Stromal cell of bone marrow (primary cell): ENCODE measurements at places on chromosomes 12 and 14.

- DNase-seq = no peak
Observed at GRCh38 chr14:66038212-66038611, 448.0 kb upstream of the CCDC196 start.

- no peak for DNase-seq
Observed at GRCh38 chr12:110530511-110530910, 28.4 kb downstream of the RAD9B start.

GRCh38 chr14:64513271-64513670 is 8.7 kb downstream of the ZBTB1 start:
- no peak for DNase-seq

GRCh38 chr12:124162151-124163110 is 132.5 kb upstream of the RFLNA start:
- no peak for DNase-seq

DNA sequence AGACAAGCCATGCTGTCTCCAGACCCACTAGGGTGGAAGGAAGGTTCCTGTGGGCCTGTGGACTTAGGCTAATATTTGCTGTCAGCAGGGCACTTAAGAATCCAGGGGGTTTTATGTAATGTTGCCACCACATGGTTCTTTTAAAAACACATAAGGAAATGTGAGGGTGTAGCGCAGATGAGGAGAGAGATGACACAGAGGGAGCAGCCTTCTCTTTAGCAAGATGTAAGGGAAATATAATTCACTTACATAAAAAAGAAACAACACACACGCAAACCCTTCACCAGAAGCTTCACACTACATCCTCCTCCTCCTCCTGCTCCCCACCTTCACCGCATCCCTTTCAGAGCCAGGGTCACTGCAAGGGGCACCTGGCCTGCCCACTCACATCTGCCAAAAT is 4.9 kb upstream of the PIP4K2C start:
- DNase-seq = no peak

DNA sequence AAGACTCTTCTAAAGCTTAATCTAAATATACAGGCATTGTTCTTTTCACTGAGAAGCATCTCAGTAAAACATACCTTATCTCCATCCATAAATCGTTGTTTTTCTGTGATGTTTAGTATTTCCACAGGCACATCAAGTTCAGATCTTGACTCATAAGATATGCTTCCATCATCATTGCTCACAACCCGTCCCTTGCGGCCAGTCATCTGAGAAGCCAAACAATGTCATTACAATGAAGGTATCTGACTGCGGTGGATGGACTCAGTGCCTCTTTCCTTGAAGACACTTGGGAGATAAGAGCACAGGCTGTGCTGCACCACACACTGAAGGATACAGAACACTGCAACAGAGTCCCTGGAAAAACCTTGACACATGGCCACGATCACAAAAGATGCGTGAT is 44.8 kb downstream of the SBNO1 start:
- DNase-seq = no peak

- peak; percentile 49 for DNase-seq
Observed at GRCh38 chr12:84502907-84503787, 409.5 kb downstream of the SLC6A15 start.

DNA sequence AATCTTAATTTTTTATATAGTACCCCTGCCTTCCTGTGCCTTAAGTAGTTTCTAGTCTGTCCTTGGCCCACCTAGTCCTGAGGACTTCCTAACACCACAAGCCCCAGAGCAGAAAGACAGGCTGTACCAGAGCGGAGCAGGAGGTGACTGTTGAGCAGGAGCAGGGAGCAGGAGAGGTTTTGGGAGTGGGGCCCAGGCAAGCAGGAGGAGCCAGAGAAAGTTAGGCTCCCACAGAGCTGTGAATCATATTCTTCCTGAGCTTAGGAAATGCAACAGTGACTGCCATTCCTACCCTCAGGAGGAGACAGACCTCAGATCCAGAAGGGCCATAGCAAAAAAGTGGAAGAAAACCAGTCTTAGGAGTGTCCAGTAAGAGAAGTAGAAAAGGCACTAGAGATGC is 28.3 kb upstream of the COL2A1 start:
- peak; percentile 0 for DNase-seq

- DNase-seq = no peak
Observed at GRCh38 chr12:75712223-75712622, 200.8 kb upstream of the KRR1 start.

- no peak for DNase-seq
Observed at GRCh38 chr12:115267891-115268290, 583.9 kb upstream of the TBX3 start.

- DNase-seq = no peak
Observed at GRCh38 chr12:40207551-40207950, 17.2 kb upstream of the LRRK2 start.

DNA sequence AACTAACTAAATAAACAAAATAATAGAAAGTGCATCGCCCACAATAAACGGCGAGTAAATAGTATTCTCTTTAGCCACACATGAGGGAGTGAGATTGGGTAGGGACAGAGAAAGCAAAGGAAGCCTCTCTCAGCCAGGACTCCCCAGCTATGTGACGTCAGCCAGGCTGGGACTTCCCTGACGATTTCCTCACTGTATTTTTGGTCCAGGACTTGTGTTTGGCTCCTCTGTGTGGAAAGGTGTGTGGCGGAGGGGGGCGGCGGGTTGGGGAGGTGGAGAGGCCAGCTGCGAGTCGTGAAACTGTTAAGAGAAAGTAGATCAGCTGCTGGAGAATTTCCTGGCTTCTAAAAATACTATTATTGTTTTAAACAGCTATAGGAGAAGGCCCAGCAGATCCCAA is 1124.6 kb downstream of the AACS start:
- DNase-seq = no peak

GRCh38 chr14:95838862-95839261 is 37.8 kb upstream of the TUNAR start:
- DNase-seq = no peak

DNA sequence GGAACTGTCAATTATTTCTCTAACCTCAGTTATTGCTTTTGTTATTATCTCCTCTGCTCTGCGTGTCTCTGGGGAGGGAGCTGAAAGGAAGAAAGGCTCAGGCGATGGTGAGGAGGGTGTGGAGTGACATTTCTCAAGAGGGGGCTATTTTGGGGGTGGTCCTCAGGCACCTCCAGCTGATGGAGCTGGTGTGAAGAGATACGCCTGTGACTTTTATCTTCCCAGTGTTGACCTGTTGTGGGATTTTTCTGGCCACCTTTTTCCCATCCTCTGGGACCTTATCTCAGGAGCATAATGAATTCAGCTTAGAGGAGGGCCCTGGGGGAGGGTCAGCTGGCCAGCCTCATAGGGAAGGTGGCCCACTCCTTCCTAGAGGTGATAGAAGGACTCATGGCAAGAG is 26.4 kb downstream of the KCNA5 start:
- no peak for DNase-seq

GRCh38 chr12:3436461-3437065 is 54.4 kb upstream of the PRMT8 start:
- no peak for DNase-seq

- DNase-seq = no peak
Observed at GRCh38 chr12:94841177-94841576, 162.3 kb downstream of the NDUFA12 start.

- no peak for DNase-seq
Observed at GRCh38 chr14:70716958-70717357, 75.2 kb downstream of the TTC9 start.

GRCh38 chr12:95922231-95922630 is 20.2 kb downstream of the CCDC38 start:
- peak; percentile 47 for DNase-seq

- DNase-seq = no peak
Observed at GRCh38 chr12:101038289-101038871, 171.7 kb downstream of the SLC5A8 start.

DNA sequence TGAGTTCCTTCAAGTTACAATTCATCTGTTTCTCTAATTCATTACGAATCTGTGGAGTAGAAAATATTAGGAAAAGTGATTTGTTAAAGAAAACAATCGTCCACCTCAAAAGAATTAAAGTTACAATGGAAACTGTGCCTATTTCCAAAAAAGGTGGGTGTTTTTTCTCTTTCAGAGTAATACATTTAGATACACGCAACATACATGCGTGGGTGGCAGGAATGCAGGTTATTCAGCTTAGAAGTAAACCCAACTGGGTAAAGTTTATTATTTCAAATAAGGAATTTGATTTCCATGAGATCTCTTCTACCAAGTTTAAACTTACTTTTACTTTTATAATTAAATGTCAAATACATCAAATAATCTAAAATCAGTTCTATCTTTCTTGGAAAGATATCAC is 52.2 kb downstream of the SSH1 start:
- DNase-seq = no peak
